Stimulated activated CD8-positive, alpha-beta memory T cell treated with anti-CD3 and anti-CD28 coated beads, Interleukin-15, amount 100 ng/mL, for 1 hour (primary cell): ENCODE measurements at places on chromosomes 12 and 14.

- DNase-seq: no peak
These were observed 37.9 kb upstream of the GALNT9 start for GRCh38 chr12:132367071-132367851.

DNA sequence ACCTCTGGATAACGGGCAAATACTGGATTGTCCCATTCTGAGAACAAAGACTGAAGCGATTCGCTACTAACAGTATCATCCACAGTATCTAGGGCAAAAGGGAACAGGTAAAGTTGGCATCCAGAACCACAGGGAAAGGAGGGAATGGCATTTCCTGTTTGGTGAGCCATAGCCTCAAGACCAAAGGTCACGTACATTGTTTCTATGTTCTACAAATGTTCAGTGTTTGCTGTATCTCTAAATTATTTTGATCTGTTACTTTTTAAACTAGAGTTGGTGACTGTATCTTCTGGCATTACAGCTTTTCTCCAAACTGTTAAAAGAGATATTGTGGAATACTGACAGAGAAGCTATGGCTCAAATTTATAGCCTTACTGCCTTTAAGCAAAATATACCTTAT, 9.7 kb downstream of the MLH3 start:
- DNase-seq: no peak

DNA sequence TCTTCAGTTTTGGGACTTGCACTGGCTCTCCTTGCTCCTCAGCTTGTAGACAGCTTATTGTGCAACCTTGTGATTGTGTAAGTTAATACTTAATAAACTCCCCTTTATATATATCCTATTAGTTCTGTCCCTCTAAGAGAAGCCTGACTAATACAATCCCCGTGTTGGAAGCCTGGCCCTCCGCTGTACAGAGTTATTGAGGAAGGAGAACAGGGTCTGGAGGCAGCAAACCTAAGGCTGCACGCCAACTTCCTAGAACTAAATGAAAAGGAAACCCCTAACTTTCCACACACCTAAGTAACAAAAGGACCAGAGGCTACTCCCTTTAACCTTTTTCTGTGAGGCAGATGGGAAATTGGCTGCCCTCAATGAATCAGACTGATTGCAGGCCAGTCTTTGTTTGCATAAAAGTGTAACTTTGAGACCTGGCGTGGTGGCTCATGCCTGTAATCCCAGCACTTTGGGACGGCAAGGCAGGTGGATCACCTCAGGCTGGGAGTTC, 42.6 kb upstream of the LIMA1 start:
- no peak for DNase-seq

DNA sequence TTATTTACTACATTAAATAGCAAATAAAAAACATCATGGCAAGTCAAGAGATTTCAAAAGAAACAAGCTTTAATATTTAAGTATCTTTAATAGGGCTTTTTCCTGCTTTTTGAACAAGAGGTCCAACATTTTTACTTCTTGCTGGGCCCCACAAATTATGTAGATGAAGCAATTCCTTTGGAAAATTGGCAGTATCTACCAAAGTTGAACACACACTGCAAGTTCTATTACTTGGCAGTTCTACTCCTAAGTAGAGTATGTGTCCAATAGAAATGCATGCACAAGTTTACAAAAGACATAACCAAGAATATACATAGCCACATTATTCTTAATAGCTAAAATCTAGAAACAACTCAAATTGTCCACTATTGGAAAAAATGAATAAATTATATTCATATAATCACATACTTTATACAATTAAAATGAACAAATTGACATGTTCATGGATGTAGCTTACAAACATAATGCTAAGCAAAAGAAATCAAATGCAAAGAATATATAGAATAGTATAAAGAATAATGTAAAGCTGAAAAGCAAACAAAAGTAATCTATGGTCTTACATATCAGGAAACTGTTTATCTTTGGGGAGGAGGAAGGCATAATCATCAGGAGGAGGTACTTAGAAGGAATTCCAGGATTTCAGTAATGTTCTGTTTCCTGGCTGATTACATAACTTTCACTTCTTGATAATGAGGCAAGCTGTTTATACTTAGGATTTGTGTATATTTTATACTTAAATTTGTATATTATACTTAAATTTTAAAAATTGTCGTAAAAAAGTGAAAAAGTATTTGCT, 6.5 kb upstream of the TMBIM4 start:
- DNase-seq: no peak

DNA sequence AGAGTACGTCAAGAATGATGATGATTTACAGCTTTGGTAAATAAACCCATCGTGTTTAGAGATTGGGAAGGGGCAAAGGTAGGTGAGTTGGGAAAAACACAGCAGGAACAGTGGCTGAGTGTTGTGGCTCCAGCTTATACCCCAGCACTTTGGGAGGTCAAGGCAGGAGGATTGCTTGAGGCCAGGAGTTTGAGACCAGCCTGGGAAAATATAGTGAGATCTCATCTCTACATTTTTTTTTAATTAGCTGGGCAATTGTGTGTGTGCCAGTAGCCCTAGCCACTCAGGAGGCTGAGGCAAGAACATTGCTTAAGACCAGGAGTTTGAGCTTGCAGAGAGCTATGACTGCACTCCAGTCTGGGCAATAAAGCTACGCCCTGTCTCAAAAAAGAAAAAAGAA, 77.1 kb downstream of the RASSF9 start:
- no peak for DNase-seq

- peak; percentile 40 for DNase-seq
These were observed at the start of gene DNAAF2 for GRCh38 chr14:49634547-49635334. Gene DNAAF2 (minus strand): TSS chr14:49635244. CDS start chr14:49635149, 95 bp downstream.

GRCh38 chr14:81125536-81125935, 95.2 kb downstream of the GTF2A1 start:
- no peak for DNase-seq

GRCh38 chr12:129564768-129565167, 339.1 kb downstream of the TMEM132D start:
- no peak for DNase-seq

DNA sequence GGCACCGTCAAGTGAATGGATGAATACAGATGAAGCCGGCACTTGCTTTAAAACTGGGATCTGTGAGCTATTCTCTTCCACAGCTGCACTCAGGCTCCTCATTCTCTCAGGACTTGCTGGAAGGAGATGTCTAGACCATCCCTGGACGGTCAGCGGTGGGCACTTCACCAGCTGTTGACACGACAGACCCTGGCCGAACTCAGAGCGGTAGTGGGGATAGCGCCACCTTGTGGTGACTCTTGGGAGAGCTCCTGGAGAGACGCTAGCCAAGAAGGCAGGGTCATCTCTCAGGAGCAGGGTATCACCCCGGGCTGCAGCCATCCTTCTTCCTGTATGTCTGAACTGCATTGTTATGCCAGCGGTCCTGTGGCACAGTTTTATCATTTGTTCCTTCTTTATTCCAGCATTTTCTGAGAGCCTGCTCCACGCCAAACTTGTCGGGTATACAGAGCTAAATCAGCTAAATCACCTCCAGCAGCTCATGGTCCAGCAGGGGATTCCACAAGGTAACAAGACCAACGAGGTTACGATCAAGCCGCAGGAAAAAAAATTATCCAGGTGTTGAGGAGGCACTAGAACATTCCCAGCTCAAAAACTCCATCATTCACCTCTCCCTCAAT, 10.0 kb downstream of the WNT1 start:
- DNase-seq: peak; percentile 61

GRCh38 chr12:113149361-113150150, at the start of gene CFAP73:
Gene CFAP73 (plus strand): TSS chr12:113149724. CDS start chr12:113149858, 134 bp downstream.
- DNase-seq: no peak
